Hindlimb muscle (tissue), 1 donor: ENCODE measurements at places on chromosomes 5 and 9.

DNA sequence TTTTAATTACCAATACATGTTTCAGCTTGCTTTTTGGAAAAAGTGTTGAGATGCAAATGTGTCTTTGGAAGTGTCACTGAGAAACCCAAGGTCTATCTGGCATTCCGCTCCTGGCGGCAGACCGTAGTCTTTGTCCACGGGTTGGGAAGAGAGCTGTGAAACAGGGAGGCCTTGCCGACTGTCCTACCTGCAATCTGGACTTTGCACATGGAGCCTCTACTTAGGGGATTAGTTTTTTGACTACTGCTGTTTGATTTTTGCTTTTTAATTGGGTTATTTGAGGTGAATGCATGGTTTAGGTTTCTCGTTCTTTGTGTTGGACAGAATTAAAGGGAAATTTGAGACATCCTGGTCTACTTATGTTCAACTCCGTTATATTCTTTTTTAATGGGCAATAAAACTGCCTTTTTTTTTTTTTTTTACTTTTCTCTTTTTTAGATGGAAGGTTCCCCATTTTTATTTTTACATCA lies 25.7 kb downstream of the TRIO start:
- DNase-seq, result no peak

GRCh38 chr5:167071981-167072610 lies 1219.3 kb upstream of the WWC1 start:
- DNase-seq, result no peak

DNA sequence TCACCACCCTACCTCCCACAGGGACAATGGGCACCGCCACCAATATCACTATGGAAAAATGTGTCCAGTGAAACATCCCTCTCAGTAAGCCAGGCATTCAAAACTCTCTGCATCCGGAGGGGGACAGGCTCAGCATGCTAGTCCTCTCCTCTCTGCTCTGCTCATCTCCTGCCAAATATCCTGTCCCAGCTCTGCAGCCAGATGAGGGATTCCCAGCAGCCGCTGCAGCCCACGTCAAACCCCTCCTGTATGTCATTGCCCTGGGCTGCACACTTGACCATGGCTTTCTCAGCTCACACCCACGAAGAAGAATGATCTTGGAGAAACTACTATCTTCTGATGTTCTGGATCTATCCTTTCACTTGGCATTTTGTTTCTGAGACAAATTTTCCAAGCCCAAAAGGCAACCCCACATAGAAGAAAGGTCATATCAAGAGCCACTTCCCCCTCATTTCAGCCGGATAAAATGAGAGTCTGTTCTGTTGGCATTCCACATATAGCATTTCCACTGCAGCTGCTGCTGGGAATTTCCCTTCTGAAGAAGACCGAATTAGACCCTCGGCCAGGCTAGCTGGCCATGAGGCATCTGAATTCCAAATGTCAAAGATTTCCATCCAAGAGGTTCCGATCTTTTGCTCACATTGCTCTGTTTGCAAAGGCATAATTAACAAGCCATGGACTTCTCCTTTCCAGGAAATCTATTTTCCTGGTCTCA lies 338.0 kb downstream of the ACTL7B start:
- DNase-seq, result peak; percentile 31

DNA sequence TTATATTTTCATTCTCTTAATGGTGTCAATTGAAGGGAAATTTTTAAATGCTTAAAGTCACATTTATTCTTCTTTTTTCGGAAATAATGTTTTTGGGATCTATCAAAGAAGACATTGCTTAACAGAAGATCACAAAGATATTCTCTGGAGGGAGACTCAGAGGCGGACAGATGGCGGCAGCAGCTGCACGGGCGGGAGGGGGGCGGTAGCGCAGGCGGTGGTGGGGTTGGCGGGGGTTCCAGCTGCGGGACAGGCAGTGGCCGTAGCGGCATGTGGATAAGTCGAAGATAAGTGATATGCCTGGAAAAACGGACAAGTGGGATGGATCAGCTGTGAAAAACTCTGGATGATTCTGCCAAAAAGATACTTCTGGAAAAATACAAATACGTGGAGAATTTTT lies 31.6 kb upstream of the ZDHHC11B start:
- no peak for DNase-seq

DNA sequence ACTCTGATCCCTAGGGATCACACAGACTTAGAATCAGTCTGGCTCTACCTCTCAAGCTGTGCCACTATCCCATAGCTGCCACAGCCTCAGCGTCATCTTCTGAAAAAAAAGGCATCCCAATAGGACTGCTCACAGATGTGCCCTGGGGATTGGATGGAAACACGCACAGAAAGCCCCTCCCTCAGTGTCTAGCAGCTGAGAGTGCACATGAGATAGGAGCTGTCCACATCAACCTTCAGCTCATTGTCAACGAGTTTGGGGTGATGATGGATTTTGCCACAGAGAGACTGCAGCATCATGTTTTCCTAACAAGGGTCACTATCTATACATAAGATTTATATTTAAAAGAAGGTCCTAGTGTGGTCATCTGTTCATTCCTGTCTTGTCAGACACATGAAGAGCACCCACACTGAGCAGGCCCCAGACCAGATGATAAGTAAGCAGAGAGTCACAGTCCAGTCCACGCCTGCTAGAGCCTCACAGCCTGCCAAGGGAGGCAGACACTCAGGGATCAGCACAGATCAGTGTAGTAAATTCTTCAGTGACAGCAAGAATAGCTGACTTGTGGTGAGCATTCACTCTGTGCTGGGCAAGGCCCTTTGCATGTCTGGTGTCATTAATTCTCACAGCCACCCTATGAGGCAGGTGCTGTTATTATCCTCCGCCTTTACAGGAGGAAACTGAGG lies 25.8 kb downstream of the AFAP1L1 start:
- no peak for DNase-seq

GRCh38 chr9:72346333-72346732 lies 18.7 kb downstream of the ZFAND5 start:
- no peak for DNase-seq

GRCh38 chr9:12785260-12785770 lies 10.5 kb downstream of the LURAP1L start:
- no peak for DNase-seq

GRCh38 chr9:104970271-104970987 lies 42.5 kb upstream of the ABCA1 start:
- DNase-seq, result peak; percentile 14

DNA sequence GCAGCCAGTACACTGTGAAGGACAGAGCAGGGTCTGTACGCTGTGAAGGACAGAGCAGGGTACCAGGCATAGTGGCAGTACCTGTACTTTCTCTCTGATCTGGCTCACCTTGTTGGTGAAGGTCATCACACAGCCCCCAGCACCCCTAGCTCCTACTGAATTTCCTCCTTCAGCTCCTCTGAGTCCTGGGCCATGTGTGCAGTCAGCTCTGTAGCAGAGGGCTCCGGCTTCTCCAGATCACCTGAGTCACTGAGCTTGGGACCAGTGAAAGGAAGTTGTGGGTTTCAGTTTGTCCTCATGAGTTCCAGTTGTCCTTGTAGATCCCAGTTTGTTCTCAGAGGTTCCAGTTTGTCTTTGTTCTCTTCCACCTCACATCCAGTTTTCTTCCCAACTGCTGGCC lies 5.5 kb downstream of the NUDT2 start:
- no peak for DNase-seq

DNA sequence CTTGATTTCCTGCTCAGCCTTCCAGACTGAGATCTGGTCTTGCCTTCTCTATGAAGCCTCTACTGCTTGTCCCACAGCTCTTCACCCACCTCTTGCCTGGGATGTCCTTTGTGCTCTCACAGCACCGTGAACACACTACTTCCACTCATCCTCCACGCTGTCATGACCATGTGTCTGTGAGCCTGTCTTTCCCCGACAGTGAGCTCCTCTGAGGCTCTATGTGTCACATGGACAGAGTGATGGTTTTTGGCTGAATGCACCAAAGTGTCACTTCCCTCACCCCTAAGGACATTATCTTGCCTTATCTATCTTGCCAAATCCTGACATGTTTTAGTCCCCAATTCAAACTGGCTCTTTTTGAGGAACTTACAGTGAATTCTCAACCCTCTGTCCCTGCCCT lies 11.3 kb downstream of the PHYKPL start:
- DNase-seq, result no peak

DNA sequence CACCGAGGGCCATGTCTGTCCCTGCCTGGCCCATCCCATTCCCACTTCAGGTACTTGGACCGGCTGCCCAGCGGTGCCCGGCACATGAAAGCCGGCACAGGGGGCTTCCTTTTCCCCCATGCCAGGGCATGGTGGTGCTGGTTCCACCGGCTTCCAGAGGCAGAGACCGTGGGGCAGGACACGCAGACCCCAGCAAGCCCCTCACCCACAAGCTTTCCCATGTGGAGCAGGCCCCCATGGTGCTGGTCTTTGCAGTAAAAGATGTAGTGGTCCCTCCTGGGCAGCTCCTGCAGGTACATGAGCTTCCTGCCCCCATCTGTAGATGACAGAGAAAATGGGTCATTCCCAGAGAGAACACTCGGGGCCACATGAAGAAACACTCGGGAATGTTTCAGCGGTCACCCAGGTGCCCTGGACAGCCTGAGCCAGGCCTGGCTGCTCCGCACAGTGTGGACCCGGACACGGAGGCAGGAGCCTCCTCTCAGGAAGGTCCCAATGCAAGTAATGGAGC lies 2.0 kb downstream of the OBP2B start:
- DNase-seq, result no peak

DNA sequence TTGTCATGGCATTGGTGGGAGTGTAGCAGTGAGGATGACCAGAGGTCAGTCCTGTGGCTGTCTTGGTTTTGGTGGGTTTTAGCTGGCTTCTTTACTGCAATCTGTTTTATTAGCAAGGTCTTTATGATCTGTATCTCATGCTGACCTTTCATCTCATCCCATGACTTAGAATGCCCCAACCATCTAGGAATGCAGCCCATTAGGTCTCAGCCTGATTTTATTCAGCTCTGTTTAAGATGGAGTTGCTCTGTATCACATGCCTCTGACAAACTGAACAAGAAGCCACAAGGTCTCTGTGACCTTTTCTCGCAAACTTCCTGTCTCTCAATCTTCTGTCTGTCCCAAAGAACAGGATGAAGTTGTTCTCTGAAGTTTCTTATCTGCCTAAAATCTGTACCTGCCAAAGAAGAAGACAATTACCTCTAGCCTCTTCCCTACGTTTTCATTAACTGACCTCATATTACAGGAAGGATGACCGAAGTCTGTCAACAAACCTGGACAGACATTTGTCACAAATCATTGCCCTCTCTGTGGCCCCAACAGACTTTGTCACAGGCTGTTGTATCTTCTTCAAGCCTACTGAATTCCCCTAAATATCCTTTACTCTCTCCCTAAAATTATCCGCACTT lies 284.2 kb upstream of the SEMA6A start:
- DNase-seq, result no peak

GRCh38 chr9:135456436-135457104 lies 23.0 kb upstream of the PPP1R26 start:
- DNase-seq, result no peak

- DNase-seq, result no peak
Observed at GRCh38 chr5:53956632-53957031, 353.7 kb downstream of the ARL15 start.

DNA sequence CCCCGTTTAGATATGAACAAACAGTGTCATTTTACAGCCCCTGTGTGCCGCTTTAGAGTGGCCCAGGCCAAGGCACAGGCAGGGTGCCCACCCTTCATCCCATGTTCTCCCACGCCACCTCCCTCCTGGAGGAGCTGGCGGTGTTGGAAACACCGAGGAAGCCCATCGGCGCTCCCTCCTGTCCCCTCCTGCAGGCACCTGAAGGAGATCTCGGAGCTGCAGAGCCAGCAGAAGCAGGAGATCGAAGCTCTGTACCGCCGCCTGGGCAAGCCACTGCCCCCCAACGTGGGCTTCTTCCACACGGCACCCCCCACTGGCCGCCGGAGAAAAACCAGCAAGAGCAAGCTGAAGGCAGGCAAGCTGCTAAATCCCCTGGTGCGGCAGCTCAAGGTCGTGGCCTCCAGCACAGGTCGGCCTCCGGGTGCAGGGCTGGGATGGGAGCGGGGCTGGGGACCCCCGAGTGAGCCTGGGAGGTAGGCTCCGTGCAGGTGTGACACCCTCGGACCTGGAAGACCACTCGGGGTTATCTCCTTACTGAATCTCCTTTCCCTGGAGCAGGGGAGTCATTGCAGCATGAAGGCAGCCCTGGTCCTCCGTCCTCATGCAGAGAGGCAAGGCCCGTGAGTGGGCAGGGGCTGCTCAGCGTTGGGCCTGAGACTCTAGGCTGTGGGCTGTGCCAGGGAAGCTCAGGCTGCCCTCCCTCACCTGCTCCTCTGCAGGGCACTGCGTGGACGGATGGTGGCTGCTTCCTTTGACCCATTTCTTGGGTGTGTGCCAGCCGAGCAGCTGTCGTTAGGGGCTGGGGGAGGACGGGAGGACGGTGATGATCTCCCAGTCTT lies 113.9 kb downstream of the WNK2 start:
- no peak for DNase-seq

DNA sequence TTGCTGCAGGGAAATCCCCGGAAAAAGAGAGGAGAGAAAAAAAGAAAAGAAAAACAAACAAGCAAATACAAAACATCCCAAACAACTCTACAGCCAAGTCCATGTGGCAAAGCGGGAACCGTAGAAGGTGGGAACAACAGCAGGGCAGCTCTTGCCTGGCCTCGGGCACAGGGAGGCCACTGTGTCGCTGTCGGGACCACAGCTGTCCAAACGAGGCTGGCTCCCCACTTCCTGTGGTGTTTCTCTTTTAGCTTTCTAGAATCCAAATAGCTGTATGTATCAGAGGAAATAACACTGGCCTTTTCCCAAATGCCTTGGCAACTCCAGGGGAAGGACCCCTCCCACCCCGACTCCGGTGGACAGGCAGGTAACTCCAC lies 41.6 kb upstream of the EQTN start:
- no peak for DNase-seq

DNA sequence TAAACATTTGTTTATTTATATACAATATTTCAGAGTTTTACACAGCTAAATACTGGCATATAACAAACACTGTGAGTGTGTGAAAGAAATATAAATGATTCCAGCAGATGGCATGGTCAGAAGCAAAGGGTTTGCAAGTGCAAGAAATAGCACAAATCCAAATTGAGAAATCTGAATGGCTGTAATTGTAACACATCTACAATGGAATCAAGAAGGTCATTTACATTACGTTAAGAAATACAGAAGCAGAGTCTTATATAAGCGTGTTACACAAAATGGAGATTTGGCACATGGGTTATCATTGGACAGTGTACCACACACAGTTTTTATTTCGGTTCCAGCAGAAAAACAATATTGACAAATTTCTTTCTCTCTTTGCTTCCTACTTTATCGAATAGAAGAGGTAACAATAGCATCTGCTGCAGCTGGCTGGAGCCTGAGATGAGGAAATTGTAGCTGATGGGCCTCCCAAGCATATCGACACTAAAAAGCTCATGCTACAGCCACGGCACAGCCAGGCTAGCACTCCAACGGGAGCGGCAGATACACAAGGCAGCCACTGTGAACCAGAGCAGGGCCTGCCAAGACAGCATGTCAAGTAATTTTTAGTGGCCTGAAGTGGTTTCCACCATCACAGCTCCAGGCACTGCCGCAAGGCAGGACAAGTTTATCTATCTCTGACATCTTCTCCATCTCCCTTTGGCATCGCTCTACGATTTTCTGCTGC lies 564.6 kb upstream of the DMAC1 start:
- DNase-seq, result no peak

- DNase-seq, result no peak
Observed at GRCh38 chr5:68502531-68502930, 287.0 kb downstream of the PIK3R1 start.
